Activated T-cell treated with anti-CD3 and anti-CD28 coated beads for 1 hour (primary cell): ENCODE measurements at places on chromosomes 4 and X.

- no peak for DNase-seq
Observed at GRCh38 chr4:109094056-109094455, 208.4 kb downstream of the COL25A1 start.

GRCh38 chrX:129690435-129690834 lies 35.7 kb upstream of the APLN start:
- no peak for DNase-seq

- no peak for DNase-seq
Observed at GRCh38 chr4:4784379-4784778, 75.1 kb upstream of the MSX1 start.

DNA sequence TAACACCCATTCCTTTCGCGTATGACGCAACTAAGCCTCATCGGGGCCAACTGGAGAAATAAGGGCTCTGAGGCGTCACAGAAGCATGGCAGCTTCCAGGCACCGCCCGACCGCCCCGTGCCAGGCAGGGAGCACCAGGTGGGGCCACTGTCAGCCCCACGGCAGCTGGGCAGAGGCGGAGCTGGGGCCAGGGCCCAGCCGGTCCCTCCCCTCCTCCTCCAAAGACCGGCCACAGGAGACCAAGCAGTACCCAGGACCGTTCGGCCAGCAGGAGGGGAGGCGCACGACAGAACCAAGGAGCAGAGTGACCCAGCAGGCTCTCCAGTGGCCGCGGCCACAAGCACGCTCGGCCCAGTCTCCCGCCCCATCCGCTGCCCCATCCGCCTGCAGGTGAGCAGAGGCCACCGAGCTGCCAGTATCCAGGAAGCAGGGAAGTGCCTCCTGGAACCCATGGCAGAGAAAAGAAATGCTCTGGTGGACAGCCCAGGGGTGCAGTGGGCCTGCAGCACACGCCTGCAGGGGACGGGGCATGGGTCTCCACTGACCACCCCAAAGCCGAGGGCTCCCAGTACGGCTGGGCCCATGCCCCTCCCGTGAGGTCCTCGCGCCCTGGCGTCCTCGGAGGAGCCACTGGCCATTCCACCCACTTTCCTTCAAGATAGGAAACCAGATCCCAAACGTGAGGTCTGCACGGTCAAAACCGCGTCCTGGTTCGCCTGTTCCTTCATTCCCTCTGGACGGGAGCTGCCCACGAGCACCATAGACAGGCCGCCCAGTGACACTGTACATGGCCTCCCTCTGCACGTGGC lies 9.6 kb downstream of the CTBP1 start:
- no peak for DNase-seq

DNA sequence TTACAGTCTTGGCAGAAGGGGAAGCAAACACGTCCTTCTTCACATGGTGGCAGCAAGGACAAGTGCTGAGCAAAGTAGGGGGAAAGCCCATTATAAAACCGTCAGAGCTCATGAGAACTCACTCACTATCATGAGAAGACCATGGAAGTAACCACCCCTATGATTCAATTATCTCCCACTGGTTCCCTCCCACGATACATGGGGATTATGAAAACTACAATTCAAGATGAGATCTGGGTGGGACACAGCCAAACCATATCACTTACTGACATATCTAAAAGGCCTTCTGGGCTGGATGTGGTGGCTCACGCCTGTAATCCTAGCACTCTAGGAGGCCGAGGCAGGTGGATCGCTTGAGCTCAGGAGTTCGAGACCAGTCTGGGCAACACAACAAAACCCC lies 117.1 kb upstream of the USP9X start:
- DNase-seq, result no peak

- no peak for DNase-seq
Observed at GRCh38 chr4:71497078-71497477, 158.3 kb downstream of the SLC4A4 start.

- DNase-seq, result no peak
Observed at GRCh38 chr4:14434916-14435315, 567.4 kb upstream of the CPEB2 start.

- no peak for DNase-seq
Observed at GRCh38 chrX:110293658-110294057, 24.2 kb downstream of the AMMECR1 start.

DNA sequence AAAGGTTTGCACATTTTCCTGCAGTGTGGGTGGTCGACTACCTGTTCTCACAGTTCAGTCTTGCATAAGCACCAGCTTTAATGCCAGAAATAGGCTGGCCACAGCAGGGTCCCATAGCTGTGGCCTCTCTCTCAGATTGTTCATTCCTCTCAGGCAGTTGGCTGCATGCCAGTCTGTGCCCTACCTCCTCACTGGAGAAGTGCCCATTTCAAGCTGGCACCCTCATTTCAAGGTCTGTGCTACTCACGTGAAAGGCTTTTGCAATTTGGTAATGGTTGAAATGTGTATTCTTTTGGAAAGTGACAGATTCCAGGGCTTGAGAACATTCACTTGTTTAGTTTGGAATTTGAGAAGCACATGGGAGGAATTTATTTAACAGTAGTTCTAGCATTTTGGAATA lies 28.9 kb upstream of the MTMR1 start:
- DNase-seq, result no peak

DNA sequence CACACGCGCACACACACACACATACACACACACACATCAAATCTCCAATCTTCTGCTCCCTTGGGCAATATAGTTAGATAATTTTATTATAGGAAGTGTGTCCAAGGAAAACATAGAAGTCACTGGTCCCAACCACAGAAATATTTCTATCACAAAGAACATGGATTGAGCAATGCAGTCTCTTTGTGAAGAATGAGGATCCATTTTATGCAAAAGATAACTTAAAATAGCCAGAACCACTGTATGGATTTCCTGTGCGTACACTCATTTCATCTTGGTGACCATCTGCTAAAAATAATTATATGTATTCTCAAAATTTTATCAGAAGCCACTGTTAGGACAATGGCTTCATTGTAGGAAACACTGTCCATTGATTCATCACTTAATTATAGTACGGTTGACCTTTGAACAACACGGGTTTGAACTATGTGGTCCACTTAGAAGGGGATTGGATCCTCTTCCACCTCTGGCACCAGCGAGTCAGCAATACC lies 169.6 kb upstream of the MXRA5 start:
- DNase-seq, result no peak

GRCh38 chr4:172147687-172148086 lies 334.5 kb downstream of the GALNTL6 start:
- no peak for DNase-seq

- no peak for DNase-seq
Observed at GRCh38 chr4:78638337-78639172, 87.0 kb downstream of the ANXA3 start.

- DNase-seq, result no peak
Observed at GRCh38 chrX:45850775-45851433, 650.2 kb upstream of the DIPK2B start.

GRCh38 chrX:136816975-136817374 lies 36.2 kb upstream of the ARHGEF6 start:
- DNase-seq, result no peak

GRCh38 chr4:152779513-152780266 lies at the start of the genes ARFIP1 and TIGD4:
TSS of gene ARFIP1 (plus strand) at chr4:152779954. CDS start at chr4:152829634, 49,680 bp downstream.
TSS of gene TIGD4 (minus strand) at chr4:152779730. CDS start at chr4:152771004, 8,726 bp downstream.
- peak; percentile 88 for DNase-seq

GRCh38 chr4:5708449-5709206 lies at the start of gene EVC2:
TSS of gene EVC2 (minus strand) at chr4:5708559. CDS start at chr4:5708513, 46 bp downstream.
- peak; percentile 12 for DNase-seq

DNA sequence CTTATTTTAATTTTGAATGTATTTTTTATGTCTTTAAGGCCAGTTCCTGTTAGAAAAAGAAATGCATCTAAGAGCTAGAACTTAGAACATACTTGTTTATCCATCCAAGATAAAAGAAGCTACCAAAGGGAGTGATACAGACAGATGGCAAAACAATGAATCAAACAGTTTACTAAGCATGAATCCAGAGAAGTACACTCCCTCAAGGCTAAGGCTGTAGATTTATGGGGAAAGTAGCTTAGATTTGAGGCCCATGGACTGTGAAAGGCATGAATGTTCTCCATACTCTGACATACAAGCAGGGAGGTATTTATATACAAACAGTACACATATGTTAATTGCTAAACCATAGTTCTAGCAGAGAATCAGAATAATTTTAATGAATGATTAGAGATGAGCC lies 255.3 kb upstream of the NRK start:
- DNase-seq, result no peak

- no peak for DNase-seq
Observed at GRCh38 chrX:46554942-46555341, 9.7 kb upstream of the ZNF674 start.

DNA sequence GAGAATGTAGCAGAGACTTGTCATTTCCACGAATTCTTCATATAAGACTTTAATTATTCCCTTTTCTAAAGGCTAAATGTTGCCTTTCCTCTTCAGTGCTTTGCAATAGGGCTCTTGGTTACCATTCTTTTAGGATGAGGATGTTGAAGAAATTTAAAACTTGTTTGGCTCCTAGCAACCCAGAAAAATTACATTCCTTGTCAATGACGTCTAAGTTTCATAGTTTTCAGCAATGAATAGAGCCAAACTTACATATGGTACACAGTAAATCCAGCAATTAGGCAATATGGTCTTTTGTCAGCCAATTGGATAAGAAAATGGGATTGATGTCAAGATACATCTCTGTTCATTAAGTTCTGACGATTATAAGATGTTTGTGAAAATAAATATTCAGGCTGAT lies 1639.6 kb upstream of the PCDH10 start:
- no peak for DNase-seq
